ENCODE measurements at places on chromosomes 2 and 18.

DNA sequence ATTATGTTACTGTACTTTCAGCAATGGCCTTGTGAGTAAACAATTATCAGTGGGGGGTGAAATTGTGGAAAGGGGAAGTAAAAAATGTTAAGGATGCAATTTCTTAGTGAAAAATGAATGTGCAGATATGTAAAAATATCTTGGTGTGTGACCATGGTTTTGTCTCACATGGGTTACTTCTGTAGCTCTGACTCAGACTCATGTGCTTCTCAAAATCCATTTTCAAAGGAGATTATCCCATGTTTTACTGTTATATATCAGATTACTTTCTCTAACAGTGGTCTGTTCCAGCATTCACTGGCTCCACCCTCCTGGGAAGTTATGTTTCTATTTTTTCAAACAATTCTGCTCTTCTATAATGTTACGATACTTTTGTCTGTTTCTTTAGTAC is 298.2 kb upstream of the COL3A1 start:
- no peak for DNase-seq

GRCh38 chr2:201931951-201932350 is 101.7 kb upstream of the FZD7 start:
- no peak for DNase-seq

GRCh38 chr2:234211797-234212196 is 161.3 kb downstream of the SPP2 start:
- no peak for DNase-seq

DNA sequence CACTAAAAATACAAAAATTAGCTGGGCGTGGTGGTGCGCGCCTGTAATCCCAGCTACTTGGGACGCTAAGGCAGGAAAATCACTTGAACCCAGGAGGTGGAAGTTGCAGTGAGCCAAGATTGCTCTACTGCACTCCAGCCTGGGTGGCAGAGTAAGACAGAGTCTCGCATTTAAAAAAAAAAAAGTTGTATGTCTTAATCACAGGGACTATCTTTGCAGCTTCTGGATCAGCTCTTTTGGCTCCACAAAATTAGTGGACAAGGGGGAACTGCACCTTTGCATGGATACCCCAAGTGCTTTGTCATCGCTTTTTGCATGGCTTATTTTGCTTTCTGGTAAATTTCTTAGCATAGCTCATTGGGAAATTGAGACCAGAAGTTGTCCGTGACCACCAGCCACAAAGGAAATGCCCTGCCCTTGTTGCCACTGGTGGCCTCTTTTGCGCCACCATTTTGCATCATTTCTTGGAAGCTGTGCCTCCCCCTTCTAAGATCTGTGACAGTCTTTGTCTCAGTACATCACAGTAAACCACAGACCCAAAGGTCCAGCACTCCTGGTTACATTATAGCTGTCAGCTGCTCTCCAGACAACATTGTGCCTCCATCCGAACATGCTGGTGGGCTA is 43.9 kb upstream of the PCBP1 start:
- DNase-seq: no peak

GRCh38 chr2:86623043-86623493 is 597 bp downstream of the RNF103 start:
- no peak for DNase-seq

GRCh38 chr2:199581935-199582360 is 124.2 kb upstream of the SATB2 start:
- no peak for DNase-seq

DNA sequence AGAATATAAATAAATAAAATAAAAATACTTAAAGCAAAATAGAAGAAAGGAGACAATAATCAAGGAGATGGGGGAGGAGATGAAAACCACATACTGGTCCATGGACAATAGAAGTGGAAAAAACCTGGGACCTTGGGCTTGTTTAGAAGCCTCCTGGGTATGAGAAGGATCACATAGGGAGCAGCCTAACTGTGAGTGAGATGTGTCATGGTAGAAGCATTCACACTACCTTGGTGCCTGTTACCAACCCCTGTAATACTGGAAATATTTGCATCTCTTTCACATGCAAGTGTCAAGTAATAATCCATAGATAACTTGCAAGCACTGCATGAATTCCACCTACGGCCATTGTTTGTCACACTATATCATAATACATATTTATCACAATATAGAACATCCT is 23.2 kb upstream of the RNF103 start:
- DNase-seq: no peak

- no peak for DNase-seq
Measured at GRCh38 chr2:135636982-135637381, 104.7 kb upstream of the UBXN4 start.

- no peak for DNase-seq
Measured at GRCh38 chr2:169354244-169354643, 8.1 kb downstream of the LRP2 start.

GRCh38 chr2:114113518-114113917 is 223.6 kb downstream of the ACTR3 start:
- DNase-seq: no peak

DNA sequence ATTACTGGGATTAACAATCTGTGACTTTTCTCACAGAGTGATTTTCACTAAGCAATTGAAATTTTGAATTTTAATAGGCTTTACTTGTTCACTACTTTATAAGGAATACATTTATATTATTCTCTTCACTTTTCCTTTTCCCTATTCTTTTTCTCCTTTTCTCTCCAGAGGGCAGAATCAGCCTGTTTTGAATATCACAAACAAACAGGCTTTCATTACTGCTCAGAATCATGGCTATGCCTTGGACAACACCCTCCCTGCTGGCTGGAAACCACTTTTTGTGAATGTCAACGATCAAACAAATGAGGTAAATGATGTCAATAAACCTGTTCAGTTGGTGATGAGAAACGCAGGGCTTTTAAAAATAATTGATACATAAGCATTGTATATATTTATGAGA is 35.3 kb downstream of the CPS1 start:
- DNase-seq: no peak

DNA sequence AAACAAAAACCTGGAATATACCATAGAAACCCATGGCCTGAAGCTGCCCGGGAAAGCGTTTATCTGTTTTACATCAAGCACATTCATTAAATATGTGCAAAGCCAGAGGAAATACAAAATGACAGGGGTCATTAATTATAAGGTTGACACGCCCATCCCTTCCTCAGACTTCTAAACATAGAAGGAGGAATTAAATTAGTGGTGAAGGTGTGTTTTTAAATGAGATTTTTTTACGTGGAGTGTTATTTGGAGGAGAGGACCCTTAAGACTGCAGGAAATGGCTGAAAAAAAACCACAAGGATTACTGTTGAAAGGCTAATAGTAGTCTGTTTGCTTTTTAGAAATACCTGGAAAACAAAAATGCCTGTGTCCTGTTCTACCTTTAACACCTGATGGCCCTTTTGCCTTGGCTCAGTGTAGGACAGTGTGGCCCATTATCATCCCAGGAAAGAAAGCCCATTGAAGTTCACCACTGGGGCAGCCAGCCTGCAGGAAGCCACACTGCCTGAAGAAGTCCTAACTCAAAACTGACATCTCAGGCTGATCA is 123.2 kb downstream of the EPHA4 start:
- DNase-seq: no peak

DNA sequence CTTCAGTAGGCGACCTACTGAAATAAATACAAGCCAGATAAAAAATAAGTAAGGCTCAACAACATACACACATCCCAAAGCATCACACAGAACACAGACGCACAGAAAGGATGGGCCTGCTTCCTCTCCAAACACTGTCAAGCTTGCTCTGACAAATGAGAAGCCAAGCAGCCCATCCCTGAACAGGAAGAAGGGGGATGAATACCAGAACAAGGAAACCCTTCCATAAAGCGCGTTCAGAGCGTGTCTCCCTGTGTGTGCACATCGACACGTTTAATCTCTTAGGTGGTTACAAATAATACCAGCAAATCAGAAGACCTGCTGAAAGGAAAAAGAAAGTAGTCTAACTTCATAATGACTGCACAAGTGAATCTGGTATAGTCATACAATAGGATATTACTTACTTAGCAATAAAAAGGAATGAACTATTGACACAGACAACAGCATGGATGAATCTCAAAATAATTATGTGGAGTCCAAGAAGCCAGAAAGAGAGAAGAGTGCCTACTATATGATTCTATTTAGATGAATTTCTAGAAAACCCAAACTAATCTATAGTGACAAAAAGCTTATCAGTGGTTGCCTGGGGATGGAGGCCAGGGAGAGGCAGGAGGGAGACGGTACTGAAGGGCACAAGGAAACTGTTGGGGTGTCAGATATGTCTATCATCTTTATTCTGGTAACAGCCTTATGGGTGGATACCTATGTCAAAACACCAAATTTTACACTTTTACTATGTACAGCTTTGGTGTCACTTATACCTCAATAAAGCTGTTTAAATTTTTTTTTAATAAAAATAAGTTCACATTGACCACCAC is 26.8 kb downstream of the MBOAT2 start:
- DNase-seq: no peak

- DNase-seq: no peak
Measured at GRCh38 chr2:110883406-110883805, 151.0 kb downstream of the ACOXL start.

DNA sequence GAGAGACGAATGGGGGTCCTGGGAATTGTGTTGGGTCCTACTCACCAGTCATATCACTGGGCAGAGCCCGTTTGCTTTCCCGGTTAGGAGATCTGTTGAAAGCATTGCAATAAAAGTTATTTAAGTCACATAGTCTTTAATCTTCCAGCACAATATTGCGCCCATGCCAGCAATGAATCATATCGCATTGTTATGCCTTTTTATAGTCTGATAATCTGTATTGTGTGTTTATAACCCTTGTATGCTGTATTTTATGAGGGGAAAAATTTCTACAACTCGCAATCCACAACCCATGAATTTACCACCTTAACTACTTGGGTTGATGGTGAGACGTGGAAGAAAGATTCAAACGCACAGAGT is 211.9 kb upstream of the SMIM21 start:
- DNase-seq: no peak

- DNase-seq: no peak
Measured at GRCh38 chr2:73916666-73917065, 10.0 kb upstream of the DGUOK start.

DNA sequence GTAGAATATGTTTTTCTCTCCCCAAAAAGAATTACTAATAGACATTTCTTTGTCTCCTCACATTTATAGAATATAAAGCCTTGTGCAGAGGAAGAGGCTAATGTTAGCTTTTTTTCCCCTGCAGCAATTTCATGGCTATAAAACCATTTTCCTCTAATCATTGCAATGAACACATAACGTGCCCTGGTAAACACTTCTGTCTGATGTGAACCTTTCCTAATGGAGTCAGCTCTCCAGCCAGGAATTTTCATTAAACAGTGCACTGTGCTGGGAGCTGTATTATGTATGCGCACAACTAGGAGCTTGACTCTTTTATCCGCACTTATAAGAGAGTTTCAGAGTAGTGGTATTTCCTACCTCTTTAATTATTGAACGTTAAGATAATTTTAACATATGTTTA is 63.9 kb upstream of the SPATS2L start:
- no peak for DNase-seq

GRCh38 chr2:74931940-74932339 is 26.5 kb upstream of the POLE4 start:
- no peak for DNase-seq

GRCh38 chr2:217163987-217164386 is 304.1 kb upstream of the TNP1 start:
- no peak for DNase-seq

DNA sequence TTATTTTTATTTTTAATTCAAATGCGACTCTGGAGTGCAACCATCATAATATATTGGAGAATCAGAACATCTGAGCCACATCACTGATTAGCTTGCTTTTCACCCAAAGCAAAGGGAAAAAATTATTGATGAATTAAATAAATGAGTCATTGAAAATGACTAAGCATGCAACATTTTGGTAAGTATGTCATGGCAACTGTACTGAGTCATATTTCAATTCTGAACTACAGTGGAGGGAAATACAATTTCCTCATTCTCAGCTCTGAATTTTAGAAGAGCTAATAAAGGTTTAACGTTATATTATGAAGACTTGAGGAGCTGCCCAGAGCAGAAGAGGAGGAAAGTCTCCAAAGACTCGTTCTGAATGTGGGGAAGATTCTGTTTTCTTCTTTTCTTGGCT is 89.6 kb upstream of the CCDC68 start:
- no peak for DNase-seq

DNA sequence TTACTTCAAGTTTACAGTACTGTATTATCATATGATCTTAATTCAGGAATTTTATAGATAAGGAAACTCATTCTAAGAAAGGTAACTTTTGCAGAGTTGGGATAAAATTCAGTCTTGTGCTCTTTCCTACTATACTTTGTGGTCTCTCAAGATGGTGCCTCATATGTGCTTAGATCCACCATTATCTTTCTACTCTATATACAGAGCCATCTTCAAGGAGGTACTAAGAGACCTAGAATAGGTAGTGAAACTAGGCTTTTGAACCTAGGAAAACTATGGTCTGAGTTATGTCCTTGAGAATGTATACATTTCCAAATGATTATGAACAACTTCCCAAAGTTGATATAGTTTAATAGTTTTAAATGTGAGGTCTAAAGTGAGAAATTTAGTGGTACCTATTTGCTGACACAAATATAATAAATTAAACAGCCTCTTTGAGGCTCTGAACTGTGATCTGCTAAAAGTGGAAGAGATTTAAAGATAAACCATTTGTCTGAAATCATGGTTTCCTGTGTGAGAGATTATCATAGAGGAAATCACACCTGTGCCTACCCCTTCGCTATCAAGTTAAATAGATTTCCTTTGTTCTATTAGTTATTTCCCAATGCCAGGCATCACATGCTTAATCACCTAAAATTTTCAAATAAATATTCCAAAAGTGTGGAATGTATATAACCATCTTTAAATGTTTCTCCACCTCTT is 27.2 kb downstream of the ACAA2 start:
- DNase-seq: no peak

DNA sequence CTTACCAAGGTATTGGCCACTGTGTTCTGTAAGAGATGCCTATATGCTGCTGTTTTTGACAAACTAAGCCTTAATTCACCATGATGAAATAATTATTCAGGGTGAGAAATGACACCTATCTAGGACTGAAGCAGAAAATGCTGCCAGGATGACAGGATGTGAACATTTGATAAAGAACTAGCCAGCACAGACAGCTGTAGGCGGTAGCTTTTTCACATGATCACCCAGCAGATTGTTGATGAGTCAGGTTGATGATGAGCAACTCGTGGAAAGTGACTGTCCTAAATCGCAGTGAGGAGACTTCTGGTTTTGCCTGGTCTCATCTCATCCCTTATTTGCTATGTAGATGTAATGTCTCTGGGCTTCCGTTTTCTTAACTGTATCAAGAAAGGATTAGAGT is 144.1 kb downstream of the PRPF40A start:
- no peak for DNase-seq

GRCh38 chr18:77557046-77557587 is 307.5 kb downstream of the GALR1 start:
- DNase-seq: no peak

- DNase-seq: no peak
Measured at GRCh38 chr18:59114160-59114559, 25.5 kb upstream of the SEC11C start.
